ENCODE measurements at places on chromosomes 3 and 15.

GRCh38 chr3:53174346-53175250 is 13.6 kb downstream of the PRKCD start:
- DNase-seq = no peak

DNA sequence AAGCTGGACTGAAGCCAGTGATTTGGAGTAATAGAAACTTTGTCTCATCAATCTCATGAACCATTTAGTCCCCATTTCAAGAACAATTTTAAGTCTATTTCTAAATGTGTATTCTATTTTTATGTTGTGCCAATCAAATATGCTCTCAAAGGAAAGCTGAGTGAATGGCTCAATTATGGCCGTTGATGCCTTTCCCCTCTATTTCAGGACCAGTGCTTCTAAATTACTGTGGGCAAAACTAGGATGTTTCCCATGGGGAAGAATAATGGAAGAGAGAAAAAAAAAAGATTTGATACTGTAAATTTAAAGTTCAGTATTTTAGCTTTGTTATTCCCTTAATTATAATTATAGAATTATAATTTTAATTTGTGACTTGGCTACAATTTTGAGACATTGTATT is 110.1 kb downstream of the CADM2 start:
- no peak for DNase-seq

DNA sequence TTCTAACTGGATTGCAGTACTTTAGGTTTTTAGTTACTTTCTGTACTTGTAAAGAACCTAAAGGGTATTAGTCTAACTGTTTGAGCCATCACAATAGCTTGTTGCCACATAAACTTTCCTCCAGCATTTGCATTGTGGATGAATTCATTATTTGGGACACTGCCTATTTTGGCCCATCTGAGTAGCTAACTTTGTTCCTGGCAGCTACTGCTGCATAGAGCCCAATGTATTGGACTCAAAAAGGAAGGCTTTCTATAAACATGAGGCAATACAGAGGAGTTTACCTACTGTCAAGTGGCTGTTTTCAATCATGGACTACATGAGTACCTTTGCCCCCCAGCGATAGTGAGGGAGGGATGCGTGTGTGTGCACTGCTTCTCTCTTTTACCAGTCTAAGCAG is 1.9 kb downstream of the ROBO2 start:
- DNase-seq = no peak

- no peak for DNase-seq
Observed at GRCh38 chr15:49495993-49496753, 73.1 kb downstream of the FGF7 start.
